Mesendoderm (in vitro differentiated cells): ENCODE measurements at places on chromosomes 12 and 14.

- no peak for DNase-seq
Observed at GRCh38 chr14:65214741-65215140, 112.4 kb upstream of the MAX start.

- no peak for DNase-seq
Observed at GRCh38 chr12:120763250-120763649, 37.6 kb downstream of the ACADS start.

GRCh38 chr12:15797818-15798217 lies 8.6 kb upstream of the EPS8 start:
- DNase-seq = no peak

DNA sequence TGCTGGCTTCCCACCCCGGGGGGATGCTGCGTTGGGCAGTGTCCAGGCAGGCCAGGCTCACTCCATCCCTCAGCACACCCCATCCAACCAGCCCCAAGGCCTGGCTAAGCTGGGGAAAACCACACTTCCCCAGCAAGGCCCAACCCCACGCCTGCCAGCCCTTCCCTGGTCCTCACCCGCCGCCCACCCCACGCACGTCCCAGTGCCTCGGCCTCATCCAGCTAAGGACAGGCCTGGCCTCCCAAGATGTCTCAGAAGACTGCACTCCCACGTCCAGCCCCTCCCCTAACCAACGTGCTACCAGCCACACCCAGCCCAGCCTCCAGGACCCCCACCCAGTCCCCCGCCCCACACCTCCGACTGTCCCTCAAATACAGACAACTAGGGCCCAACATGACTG lies 9.8 kb downstream of the JAG2 start:
- no peak for DNase-seq

DNA sequence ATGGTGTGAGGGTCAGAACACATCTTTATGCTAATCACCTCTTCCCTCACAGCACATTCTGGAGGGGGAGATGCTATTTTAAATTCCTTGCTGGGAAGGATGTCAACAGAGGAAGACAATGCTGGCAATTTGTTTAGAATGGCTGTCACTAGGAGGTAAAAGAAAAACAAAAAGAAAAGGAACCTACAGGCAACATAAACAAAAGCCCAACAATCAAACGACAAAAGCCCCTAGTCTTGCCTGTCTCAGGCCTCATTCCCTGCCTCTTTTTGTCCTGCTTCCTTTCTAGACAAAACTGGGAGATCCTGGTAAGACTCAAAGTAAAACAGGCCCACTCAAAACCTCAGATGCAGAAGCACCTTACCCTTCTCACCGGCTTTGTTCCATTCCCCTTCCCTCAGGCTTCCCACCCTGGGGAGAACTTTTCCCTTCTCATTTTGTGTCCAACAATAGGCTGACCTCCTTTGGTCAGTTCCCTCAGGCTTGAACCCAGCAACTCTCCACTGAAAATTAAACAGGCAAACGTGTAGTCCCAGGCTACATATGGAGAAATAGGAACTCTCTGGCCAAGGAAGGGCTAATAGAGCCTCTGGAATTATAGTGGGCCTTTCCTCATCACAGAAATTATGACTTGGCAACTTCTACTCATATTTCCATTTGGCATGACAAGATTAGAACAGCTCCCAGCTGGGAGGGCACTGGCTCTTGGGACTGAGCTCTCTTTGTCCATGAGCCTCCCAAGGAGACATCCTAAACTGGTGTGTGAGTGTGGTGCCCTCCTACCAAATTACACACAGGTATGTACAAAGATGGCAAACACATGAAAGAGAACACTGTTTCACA lies 193.0 kb downstream of the MON2 start:
- peak; percentile 95 for DNase-seq

GRCh38 chr14:67554341-67554740 lies 21.3 kb downstream of the PLEKHH1 start:
- DNase-seq = no peak

GRCh38 chr12:66661357-66661756 lies 17.5 kb downstream of the GRIP1 start:
- no peak for DNase-seq

GRCh38 chr14:23398348-23398747 lies 9.7 kb downstream of the MYH6 start:
- no peak for DNase-seq
